ENCODE measurements at places on chromosomes 5 and 9.

GRCh38 chr5:59829386-59829785, 64.1 kb downstream of the PDE4D start:
- DNase-seq: no peak

DNA sequence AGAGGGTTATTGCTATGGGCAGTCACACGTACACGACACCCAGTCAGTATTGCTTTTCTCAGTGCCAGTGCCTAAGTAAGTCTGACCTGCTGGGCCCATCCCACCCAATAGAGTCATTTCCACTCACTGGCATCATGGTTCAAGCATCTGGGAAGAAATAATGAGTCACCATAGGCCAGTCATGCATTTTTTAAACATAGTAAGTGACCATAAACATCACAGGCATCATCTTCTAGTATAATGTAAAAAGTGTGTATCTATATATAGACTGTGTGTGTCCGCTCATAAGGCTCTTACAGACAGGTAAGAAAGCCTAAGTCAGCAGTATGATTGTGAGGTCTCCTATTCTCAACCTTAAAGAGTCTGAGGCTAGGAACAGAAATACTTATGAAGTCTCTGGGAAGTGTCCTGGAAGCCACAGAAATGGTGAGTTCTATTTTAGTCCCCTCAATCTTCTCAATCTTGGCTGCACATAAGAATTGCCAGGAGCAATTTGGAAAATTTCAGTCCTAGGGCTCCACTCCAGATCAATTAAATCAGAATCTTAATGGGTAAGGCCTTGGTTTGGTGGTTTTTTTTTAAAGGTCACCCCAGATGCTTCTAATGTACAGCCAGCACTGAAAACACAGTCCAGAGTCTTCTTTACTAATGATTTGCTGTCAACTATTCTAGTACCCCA, 65.2 kb downstream of the ZNF366 start:
- DNase-seq: no peak

DNA sequence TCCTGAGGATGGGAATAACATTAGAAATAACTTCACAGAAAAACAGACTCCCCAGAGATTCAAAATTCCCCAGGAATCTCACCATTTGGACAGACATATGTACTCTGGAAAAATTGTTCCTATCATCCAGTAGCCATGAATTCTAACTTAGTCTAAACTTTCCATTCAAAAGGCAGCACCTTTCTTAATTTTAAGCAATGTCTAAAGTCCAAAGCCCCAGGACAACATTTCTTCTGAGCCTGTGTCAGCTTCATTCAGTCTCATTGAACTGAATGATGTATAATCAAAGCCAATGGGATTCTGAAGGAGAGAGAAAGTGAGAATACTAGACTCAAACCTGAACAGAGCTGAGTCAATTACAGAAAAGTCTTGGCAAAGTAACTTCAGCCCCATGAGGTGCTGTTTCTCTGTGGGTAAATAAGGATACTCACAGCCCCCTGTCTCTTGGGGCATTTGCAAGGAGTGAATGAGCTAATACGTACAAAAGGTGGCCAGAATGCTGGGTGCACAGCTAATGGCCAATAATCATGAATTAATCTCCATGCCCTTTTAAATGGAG, 140.6 kb downstream of the SEMA5A start:
- no peak for DNase-seq

DNA sequence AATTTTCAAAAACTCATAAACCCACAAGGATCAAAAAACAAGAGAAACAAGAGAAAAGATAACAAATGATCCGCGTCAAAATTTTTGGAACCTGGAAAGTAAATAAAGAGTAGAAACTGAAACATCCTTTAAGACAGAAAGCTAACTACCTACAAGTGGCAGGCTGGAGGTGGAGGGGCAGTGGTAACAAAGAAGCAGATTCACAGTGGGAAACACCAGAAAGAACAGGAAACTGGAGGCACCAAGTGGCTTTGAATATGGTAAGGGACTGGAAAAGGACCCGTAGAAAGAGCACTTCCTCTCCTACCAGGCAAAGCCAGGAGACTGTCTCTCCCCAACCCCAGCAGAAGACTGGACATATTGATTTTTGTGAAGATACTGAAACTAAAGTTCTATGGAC, 100.6 kb upstream of the TARS1 start:
- no peak for DNase-seq

- DNase-seq: no peak
Measured at GRCh38 chr5:72834924-72835323, 18.5 kb downstream of the TNPO1 start.

DNA sequence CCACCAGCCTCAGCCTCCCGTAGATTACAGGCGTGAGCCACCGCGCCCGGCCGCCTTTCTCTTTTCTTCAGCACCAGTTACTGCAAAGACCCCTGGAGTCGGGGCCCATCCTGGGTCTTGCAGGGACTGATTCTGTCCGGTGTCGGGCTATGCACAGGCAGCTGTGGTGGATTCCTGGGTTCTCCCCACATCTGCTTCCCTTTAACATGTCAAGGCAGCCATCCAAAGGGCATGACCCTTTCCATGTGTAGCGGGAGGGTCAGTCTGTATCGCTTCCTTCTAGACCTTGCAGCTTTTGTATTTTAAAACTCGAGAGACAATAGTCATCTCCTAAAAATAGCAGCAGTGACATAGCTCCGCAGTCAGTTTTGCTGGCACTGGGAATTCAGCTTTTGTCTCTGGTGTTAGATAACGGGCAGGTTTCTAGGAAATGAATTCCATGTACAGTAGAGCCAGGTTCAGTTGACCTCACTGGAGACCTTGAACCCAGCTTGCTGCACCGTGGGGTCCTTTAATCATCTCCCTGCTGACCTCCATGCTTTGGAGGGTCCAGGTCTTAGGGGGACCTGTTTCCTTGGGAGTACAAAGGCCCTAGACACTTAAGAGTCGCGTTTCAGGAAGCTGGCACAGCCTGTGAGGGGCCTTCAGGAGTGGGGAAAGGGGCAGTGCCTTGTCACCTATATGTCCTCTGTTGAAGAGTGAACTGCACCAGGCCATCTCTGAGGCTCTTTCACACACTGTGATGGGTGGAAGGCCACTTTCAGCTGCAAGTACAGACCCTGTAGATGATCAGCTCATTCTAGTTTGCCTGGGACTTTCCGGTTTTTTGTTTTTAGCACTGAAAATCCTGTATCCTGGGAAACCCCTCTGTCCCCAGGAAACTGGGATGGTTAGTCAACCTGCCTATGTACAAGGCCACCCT, 13.8 kb downstream of the ANKRD33B start:
- no peak for DNase-seq

DNA sequence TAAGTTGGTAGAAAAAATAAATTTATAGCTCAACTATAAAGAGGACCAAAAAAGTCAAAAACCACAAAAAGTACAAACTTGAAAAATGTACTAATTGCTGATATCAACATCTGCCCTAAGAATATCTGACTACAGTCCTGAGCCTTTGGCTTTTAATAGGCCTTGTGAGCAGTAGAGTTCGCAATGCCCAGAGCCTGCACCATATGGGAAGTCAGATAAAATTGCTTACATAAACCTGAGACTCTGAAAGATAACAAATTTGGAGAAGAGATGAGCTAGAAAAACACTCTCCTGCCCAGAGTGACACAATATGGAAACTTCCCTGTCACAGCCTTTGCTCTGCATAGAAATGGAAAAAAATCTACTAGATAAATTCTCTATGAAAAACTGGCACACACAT, 368.0 kb upstream of the GRIN3A start:
- DNase-seq: no peak

DNA sequence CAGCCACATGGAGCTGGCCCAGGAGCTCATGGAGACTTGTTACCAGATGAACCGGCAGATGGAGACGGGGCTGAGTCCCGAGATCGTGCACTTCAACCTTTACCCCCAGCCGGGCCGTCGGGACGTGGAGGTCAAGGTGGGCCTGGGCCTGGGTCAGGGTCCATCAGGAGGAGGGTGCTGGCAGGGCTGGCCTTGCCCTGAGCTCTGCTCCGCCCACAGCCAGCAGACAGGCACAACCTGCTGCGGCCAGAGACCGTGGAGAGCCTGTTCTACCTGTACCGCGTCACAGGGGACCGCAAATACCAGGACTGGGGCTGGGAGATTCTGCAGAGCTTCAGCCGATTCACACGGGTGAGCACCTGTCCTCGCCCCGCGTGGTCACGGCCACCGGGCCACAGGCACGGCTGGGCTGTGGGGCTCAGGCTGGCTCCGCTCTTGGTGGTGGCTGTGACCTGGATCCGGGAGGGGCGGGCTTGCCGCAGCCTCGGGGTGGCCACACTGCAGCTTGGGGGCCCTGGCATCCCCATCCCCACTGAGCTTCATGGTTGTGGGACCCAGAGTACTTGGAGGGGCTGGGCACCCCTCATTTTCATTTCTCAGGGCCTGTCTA, 7.1 kb downstream of the DPP7 start:
- no peak for DNase-seq

DNA sequence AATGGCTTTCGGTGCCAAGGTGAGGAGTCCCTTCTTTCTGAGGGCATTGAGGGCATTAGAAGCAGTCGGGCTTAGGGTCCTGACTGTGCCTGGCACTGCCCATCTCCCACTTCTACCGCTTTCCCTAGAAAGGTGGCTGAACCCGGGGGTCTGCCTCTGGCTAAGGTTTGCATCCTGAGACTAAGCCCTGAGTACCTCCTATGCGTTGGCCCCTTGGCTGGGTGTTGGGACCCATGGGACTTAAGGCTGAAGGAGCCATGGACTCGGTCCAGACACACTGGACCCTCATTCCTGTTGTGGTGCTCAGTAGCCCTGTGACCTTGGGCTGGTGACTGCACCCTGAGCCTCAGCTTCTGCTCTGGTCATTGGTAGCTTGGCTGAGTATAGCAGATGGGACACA, 23.9 kb downstream of the DAB2IP start:
- no peak for DNase-seq

- no peak for DNase-seq
Measured at GRCh38 chr9:16784002-16784401, 86.5 kb downstream of the BNC2 start.

GRCh38 chr5:31890046-31890445, 251.1 kb downstream of the PDZD2 start:
- no peak for DNase-seq

- no peak for DNase-seq
Measured at GRCh38 chr5:89282554-89283510, 399.8 kb upstream of the MEF2C start.

DNA sequence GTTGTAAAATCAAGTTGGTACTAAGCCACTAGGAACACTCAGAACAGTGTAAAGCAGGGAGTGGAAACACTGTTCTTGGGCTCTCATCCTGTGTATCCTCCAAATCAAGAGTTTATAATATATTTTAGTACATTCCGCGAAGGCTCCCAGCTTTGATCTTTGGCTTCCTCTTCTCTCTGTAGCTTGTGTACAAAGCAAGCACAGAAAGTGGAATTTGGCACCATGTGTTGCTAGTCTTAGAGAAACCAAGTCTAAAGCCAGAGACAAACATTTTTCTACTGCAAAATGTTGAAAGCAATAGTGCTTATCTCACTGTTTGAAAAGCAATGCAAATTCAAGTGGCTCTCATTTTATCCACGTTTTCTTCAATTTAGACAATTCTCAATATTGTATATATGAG, 1893.3 kb upstream of the WWC1 start:
- no peak for DNase-seq

- no peak for DNase-seq
Measured at GRCh38 chr9:69499407-69499806, 172.8 kb downstream of the APBA1 start.

DNA sequence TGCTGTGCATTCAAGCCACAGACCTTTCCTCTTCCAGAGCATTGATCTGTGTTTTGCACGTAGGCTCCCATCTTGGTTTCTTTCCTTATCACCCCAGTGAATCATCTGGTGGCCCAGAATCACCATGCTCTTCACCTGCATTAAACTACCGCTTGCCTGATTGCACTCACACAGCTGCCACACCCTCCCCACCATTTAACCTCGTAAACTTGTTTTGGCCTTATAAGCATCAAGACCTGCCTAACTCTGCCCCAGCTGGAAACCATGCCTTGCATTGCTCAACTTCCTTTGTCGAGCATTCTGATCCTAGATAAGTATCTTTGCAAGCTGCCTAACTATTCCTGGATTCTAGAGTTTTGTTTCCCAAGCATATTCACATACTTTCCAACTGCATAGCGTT, 369.6 kb upstream of the SEMA6A start:
- DNase-seq: no peak

GRCh38 chr9:85700330-85700729, 41.4 kb downstream of the AGTPBP1 start:
- DNase-seq: no peak

GRCh38 chr9:11779971-11780370, 913.2 kb upstream of the TYRP1 start:
- DNase-seq: no peak

GRCh38 chr5:151661968-151662732, 24.6 kb downstream of the SPARC start:
- no peak for DNase-seq

Measured in activated CD8-positive, alpha-beta memory T cell treated with anti-CD3 and anti-CD28 coated beads for 1 hour (primary cell).